Activated gamma-delta T cell treated with anti-CD3 and anti-CD28 coated beads, Interleukin-2, amount 50 U/mL, for 16 hours (primary cell): ENCODE measurements at places on chromosomes 16 and 17.
A peak's percentile ranks its signal among the peaks of the same experiment; 100 is the strongest.

GRCh38 chr16:67326472-67327309 lies at the start of the genes KCTD19 and LRRC36:
KCTD19 (minus strand) TSS chr16:67326741; CDS start chr16:67326707, 34 bp downstream.
LRRC36 (plus strand) TSS chr16:67326815; CDS start chr16:67326863, 48 bp downstream.
- DNase-seq = peak; percentile 45

- DNase-seq = no peak
Observed at GRCh38 chr17:61639818-61640217, 48.8 kb upstream of the NACA2 start.

GRCh38 chr16:48535831-48536613 lies 74.0 kb downstream of the N4BP1 start:
- no peak for DNase-seq

DNA sequence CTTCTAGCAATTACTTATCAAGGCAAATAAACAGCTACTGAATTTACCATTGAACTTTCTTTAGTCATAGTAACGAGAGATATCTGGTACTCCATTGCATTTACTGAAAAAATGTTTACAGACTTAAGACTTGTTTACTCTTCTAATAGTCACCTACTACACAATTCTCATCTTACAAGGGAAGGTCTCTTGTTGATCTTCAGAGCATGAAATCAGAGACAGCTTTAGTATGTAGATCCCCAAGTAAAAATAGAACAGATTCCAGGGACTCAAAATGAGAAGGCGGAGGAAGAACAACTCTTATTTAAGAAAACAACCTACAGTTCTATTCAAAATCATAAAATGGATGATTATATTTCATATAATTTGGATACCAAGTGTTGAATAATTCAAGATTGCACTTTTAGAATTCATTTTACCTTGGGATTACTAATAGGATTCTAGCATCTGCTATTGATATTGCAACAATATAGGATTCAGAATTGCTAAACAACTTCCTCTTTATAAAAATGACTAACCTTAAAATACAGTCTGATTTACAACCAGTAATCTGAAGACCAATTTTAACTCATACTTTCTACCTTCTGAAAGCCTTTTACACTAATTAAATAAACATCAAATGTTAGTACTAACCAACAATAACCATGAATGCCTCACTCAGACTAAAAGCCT lies 20.8 kb downstream of the UBE2G1 start:
- no peak for DNase-seq

DNA sequence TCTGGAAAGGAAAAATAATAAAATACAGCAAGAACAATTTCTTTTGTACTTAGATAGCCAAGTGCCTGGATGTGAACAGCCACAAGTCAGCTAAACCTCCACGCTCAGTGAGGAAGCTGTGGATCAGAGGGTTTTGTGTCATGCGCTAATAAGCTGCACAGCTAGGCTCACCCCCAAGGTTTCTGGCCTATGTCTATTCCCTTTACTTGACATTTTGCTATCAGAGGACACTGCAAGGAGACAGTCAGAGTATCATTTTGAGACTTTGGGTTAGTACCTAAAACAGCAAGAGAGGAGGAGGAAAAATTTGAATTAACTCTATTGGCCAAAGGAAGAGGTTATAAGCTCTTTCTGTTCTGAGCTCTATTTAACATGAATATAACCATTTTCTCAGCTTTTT lies 139.3 kb downstream of the KCNJ2 start:
- DNase-seq = no peak

- no peak for DNase-seq
Observed at GRCh38 chr16:27209591-27209990, 6.3 kb downstream of the KDM8 start.

DNA sequence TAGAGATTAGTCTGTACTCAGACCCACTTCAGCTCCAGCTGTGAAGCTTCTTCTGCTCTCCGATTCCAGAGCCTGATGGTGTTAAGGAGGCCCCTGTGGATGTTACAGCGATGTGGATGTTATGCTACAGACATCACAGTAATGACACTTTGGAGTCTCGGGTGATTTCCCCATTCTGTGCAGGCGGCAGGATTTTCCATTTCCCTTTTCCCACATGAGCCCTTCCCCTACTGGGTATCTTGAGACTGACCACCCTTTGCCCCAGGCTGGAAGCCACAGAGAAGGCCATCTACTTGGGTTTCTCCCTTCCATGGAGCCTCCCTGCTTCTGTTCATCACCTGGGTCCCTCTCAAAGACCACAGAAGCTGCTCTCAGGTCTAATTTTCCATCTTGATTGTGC lies 78.3 kb downstream of the KCNJ12 start:
- no peak for DNase-seq
